Activated CD4-positive, CD25-positive, alpha-beta regulatory T cell (primary cell): ENCODE measurements at places on chromosomes 1 and 21.

DNA sequence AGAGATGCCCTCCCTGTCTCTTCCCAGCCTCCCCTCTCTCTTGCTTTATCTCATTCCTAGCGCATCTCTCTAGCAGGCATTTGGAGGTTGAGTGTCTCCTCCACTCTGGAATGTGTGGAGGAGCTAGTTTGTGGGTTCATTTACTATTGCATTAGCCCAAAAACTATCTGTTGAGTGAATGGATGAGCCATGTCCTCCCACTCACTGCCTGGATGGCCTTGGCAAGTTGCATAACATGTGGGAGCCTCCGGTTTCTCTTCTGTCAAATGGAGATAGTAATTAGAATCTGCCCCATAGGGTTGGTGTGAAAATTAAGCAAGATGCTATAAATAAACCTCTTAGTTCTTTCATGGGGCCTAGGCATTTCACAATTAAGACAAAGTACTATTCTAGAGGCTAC lies 181.8 kb downstream of the KAZN start:
- DNase-seq: no peak

DNA sequence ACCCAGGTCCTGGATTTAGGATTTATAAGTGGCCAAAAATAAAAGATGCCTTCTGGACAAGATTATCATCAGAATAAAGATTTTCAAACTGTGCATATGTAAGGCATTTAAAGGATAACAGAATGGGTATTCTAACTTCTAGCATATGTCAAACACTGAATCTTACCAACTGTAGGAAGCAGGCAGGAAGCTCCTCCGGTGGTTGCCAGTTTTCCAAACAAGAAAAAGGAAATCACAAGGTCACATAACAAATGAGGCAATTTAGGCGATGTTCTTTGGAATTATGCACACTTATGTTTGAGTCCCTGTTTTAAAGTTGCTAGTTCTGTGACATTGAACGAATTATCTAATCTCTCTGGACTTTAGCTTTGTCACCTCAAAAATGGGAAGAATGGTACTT lies 48.9 kb downstream of the ATP6V1G3 start:
- no peak for DNase-seq

DNA sequence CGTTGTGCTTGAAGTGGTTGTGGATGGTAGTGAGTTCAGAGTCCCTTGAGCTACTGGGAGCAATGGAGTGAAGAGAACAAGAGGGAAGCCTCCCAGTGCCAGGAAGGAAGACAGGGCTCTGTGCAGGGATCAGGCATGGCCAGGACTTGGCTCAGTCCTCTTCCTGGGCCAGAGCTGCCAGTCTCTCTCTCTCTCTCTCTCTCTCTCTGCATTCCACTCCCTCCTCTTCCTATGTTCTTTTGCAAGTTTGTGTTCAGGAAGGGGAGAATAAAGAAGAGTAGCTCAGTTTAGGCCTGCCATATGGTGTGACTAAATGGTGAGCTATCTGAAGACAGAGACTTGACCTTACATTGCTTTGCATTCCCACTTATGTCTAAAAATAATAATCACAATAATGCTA lies 20.5 kb upstream of the RPTN start:
- no peak for DNase-seq

DNA sequence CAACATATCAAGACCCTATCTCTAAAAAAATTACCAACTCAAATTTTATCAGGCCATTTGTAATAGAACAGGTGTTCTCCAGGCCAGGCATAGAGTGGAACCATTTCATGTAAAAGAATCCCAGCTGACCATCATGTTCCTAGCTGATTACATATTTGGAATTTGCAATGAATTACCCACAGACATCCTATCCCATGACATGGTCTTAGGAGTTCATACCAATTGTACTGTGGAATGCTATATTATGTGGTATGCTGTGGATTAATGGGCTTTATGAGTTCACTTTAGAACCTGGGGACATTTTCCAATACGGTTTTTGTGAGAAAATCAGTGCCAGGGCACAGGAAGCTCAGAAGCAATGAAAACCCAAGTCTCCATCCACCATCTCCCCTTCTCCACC lies 110.3 kb downstream of the ZNF281 start:
- no peak for DNase-seq

GRCh38 chr1:231808116-231808515 lies 181.5 kb downstream of the DISC1 start:
- DNase-seq: no peak

- DNase-seq: no peak
Measured at GRCh38 chr1:85453640-85454194, 11.2 kb downstream of the DDAH1 start.

DNA sequence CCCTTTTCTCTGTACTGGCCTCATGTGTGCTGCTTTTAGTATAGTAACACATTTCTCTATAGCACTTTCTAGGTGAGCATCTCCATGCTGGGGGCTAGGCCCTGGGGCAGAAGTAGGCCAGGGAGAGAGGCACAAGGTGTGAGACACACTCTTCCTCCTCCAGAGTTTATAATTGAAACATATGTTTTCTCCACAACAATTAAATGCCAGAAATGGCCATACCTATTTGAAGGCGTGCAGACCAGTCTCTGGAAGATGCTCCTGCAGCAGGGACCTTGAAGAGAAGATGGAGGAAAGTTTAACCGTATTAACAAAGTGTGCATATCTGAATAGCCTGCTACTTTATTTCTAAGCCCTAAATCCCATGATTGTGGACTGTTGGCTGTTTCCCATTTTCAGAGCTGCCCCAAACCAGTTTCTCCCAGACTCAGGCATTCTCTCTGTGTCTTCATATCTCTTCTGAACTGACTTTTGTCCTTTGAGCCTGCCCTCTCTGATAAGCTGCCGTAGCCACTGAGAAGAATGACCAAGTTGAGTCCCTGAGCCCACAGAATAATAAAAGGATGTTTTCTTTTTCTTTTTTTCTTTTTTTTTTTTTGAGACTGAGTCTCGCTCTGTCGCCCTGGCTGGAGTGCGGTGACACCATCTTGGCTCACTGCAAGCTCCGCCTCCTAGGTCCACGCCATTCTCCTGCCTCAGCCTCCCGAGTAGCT lies 81.3 kb downstream of the LRRC8D start:
- DNase-seq: no peak

DNA sequence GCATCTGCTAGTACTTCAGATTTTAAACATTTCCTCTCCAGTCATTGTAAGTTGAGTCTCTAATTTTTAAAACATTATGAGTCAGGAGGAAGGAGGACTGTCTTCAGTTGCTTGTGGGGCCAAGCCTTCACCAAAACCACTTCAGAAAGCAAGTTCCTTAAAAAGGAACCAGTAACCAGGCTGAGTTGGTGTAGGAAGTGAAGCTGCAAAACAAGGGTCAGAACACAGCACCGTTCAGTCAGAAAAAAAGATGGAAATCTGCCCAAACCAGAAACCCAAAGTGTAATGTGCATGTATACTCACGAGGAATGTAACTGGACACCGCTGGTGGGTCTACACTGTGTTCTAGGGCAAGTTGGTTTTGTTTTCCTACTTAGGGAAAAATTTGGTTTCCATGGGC lies 402.1 kb downstream of the SETD4 start:
- no peak for DNase-seq

- DNase-seq: no peak
Measured at GRCh38 chr1:185843297-185843869, 109.2 kb downstream of the HMCN1 start.

GRCh38 chr1:183986941-183987340 lies 50.6 kb downstream of the COLGALT2 start:
- DNase-seq: no peak

GRCh38 chr21:42674351-42674940 lies 21.0 kb downstream of the PDE9A start:
- no peak for DNase-seq
